ENCODE measurements at places on chromosomes 4 and X.

- DNase-seq: no peak
These were observed 116.0 kb downstream of the CPEB2 start for GRCh38 chr4:15118292-15118691.

DNA sequence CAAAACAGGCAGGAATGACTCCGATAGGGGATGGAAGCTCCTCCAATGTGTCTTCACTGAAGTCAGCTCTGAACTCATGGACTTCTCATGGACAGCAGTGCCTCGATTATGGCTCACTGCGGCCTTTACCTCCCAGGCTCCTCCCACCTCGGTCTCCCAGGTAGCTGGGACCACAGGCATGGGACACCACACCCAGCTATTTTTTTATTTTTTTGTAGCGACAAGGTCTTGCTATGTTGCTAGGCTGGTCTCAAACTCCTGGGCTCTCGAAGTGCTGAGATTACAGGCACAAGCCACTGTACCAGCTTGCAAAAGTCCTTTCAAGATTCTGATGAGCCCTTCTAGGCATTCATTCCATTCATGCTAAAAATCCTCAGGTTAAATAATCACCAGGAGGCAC lies 181.5 kb downstream of the NSUN7 start:
- DNase-seq: no peak

DNA sequence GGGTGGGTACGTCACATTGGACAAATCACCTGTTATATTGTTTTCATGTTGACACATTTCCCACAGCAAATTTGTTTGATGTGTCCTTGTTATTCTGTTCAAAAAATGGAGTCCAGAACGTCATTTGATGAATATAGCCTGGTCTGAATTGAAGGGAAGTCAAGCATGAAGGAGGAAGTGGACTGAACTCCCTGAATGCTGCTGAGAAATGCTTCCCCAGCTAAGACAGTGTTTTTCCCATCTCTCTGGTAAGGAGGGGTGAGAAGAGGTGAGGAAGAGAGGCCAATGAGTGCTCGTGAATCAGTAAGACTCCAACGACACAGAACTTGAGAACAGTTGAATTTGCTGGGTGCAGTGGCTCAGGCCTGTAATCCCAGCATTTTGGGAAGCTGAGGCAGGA lies 127.4 kb downstream of the RBM47 start:
- DNase-seq: no peak

- DNase-seq: no peak
These were observed 174.3 kb upstream of the SFRP2 start for GRCh38 chr4:153963216-153963615.

DNA sequence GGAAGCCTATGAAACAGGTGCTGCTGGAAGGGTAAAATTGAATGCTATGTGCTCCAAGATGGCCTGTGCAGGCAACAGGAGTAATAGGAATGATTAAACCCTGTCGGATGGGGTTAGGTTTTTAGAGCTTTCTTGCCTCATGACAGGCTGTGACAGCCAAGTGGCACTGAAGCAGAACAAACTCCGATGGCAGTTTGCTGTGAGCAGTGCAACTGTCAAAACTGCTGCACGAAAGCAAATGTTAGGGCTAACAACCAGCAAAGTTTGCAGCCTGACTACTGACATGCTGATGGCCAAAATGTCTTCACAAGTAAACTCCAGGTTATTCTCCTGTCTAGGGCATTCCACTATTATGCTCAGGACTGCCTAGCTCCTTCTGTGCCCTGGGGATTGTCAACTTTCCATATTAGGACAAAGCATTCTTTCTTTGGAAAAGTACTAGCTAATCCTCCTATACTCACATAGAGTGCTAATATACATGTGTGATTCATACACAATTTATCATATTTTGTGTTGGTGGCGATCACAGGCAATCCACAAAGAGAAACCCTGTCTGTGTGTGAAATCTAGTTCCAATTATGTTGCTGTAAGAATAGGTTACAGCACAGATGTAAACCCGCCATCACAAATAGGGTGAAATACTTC lies 486.6 kb upstream of the TENM3 start:
- DNase-seq: no peak

- no peak for DNase-seq
These were observed 162.8 kb downstream of the FBXO8 start for GRCh38 chr4:174120446-174121295.

GRCh38 chr4:36082817-36083216 lies 161.5 kb downstream of the ARAP2 start:
- DNase-seq: no peak

- no peak for DNase-seq
These were observed 2.7 kb downstream of the FAM120C start for GRCh38 chrX:54180403-54180802.

GRCh38 chr4:80489798-80490197 lies 154.3 kb downstream of the CFAP299 start:
- no peak for DNase-seq

GRCh38 chr4:95546221-95546620 lies 2.6 kb downstream of the UNC5C start:
- no peak for DNase-seq

DNA sequence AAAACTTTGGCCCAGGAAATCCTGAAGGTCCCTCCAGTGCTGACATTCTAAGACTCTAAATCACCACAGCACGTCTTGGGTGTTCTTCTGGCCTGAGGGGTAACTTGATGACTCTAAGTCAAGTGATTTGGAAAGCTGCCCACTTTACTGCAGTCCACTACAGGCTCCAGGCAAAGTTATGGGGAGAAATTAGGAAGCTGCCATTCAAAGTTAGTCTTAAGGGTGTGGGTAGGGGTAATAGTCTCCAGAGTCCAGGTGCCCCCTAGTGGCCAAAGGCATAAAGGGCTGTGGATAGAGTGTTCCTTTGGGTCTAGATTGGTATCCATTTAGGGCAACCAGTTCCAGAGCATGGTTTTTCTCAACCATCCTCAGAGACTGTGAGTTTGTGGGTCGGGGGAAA lies 38.7 kb upstream of the SLC16A2 start:
- DNase-seq: peak; percentile 12

- no peak for DNase-seq
These were observed at the start of gene SLC34A2 for GRCh38 chr4:25654971-25655963. Gene SLC34A2 (plus strand): TSS chr4:25655851. CDS start chr4:25662501, 6,650 bp downstream.

DNA sequence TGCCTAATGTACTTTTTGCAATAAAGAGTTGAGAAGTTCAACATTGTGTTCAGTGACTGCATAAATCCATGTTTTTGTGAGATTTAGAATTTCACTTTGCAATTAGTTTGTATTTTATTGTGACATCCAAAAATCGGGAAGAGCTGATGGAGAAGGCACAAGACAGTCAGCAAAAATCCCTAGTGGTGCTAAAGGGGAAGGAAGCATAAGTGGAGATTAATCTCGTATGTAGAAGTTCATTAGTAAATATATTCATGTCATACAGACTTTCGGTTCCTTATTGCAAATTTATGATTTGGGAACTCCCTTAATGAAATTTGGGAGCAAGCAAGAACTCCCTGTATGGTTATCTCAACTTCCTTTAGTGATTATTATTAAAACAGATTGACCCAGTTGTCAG lies 57.8 kb upstream of the SLC39A8 start:
- no peak for DNase-seq

DNA sequence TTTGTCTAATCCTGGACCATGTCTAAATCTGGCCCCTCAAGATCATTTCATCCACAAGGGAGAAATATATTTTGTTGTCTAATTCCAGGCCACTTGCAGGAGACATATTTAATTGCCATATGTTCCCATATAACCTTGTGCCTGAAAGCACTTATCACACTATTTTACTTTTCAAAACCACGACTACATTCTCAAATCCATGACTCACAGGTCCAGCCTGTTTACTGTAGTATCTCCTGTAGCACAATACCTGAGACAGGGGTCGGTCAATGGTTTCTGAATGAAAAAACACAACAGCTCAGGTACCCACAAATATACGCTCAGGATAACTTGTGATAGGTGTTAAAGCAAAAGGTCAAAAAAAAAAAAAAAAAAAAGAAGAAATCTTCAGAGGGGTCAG lies 60.9 kb downstream of the SEC24D start:
- no peak for DNase-seq

DNA sequence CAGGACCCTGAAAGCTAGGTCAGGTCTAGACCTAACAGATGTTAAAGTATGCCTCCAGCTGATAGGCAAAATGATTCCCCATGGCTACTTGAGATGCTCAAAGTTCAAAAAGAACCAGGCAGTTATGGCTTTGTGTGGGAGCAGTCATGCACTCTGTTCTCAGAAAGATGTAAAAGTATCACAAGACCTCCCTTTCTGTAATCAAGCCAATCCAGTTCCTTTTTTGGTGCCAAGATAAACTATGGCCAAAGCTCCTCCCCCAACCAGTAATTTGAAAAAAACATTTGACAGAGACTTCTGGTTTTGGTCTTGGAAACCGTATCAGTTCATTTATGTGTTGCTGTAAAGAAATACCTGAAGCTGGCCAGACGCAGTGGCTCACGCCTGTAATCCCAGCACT lies 340.9 kb downstream of the CHIC1 start:
- DNase-seq: no peak

DNA sequence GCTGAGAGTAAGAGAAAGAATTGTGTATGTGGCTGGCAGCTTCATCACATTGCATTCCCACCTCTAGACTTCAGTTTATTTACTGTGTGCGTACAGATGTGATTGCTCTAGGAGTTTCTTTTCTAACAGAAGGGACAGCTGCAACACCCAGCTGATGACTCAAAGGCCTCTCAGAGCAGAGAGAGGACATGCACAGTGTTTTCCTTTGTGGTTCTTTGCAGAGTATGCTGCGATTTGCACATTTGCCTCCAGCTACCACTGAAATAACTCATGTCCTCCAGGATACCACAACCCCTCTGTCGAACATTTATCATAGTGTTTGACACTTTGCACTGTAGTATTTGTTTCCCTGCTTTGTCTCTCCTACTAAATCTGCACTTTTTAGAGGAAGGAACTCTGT lies 294.1 kb downstream of the STIM2 start:
- no peak for DNase-seq

DNA sequence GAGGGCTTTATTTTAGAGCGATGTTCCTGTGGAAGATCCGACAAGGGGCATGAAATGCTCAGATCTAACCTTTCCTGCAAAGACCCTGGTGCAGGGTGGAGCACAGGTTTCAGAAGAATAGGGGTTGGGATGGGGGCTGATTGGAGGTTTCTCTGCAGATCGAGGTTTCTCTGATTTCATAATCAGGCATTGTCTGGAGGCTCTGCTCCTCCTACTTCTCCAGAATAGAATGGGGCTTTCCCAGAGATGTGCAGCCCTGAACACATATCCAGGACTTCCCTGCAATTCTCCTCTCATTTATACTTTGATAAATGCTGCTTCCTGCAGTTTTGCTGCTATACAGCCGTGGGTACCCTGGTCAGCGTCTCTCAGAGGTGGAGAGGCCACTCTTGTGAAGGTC lies 397.6 kb upstream of the BOD1L1 start:
- DNase-seq: no peak

DNA sequence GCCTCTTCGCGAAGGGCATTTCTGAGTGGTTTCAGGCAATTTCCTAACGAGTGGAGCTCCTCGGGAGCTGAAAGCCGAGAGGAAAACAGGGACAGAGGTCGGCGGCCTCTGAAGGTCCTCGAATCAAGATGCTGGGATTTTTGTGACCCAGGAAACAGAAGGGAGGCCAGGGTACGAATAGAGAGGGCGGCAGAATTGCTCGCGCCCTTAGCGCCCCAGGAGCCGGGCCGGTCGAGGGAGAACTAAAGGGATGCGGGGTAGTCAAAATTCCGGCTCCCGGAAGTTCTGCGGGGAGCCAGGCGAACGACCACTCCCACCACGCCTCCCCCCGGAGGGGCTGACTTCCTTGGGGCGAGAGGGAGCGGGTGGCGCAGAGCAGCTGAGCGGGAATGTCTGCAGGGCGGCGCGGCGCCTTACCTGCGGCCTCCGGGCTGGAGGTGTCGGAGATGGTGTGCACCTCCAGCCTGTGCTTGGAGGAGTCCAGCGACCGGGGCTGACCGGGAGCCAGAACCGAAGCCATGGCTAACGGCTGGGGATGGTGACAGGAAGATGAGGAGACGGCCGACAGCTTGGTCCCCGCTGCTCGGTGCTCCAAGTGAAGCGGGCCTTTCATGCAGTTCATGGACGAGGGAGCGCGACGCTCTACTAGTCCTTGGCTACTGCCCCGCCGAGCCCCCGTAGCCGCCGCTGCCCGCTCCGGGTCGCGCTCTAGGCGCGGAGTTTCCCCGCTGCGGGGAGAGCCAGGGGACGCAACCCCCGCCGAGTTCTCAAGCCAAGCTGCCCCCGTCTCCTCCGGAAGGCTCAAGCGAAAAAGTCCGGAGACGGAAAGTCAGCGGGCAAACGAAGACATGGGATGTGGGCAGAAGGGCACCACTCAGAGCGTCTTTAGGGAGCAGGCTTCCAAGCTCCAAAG lies 782 bp downstream of the PITX2 start:
- DNase-seq: no peak

- DNase-seq: no peak
These were observed 37.0 kb downstream of the IRS4 start for GRCh38 chrX:108699368-108699767.

DNA sequence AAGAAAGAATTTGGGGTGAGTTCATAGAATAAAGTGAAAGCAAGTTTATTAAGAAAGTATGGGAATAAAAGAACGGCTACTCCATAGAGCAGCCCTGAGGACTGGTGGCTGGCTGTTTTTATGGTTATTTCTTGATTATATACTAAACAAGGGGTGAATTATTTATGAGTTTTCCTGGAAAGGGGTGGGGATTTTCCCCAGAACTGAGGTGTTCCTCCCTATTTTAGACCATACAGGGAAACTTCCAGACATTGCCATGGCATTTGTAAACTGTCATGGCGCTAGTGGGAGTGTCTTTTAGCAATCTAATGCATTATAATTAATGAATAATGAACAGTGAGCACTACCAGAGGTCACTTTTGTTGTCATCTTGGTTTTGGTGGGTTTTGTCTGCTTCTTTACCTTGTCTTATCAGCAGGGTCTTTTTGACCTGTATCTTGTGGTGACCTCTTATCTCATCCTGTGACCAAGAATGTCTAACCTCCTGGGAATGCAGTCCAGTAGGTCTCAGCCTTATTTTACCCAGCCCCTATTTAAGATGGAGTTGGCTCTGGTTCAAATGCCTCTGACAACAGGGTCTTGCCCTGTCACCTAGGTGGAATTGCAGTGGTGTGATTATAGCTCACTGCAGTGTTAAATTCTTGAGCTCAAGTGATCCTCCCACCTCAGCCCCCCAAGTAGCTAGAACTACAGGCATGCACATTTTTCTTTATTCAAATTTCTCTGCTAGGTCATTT lies 27.1 kb downstream of the RAPGEF2 start:
- no peak for DNase-seq

- no peak for DNase-seq
These were observed 32.2 kb downstream of the TRMT44 start for GRCh38 chr4:8472689-8473197.

DNA sequence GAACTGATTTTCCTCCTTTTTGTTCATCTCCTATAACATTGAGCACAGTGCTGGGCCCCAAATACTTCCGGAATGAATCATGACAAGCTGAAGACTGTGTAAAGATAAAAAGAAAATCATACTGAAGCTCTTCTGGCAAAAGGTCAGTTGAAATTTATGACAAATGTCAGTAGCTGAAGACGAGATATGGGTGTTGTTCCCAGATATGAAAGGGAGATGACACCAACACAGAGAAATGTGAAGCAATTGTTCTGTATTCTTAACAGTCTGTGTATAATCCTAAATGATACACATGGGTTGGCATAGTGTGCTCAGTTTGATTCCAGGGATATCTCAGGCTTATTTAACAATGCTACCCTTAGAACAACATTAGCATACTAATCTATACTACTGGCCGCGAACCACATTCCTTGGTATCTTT lies 170.5 kb upstream of the PITX2 start:
- no peak for DNase-seq

GRCh38 chrX:153588021-153588781 lies 10.7 kb downstream of the CCNQ start:
- no peak for DNase-seq
